ENCODE measurements at places on chromosomes 1 and 21.

GRCh38 chr1:183761871-183762270 lies 43.0 kb upstream of the RGL1 start:
- DNase-seq = no peak

DNA sequence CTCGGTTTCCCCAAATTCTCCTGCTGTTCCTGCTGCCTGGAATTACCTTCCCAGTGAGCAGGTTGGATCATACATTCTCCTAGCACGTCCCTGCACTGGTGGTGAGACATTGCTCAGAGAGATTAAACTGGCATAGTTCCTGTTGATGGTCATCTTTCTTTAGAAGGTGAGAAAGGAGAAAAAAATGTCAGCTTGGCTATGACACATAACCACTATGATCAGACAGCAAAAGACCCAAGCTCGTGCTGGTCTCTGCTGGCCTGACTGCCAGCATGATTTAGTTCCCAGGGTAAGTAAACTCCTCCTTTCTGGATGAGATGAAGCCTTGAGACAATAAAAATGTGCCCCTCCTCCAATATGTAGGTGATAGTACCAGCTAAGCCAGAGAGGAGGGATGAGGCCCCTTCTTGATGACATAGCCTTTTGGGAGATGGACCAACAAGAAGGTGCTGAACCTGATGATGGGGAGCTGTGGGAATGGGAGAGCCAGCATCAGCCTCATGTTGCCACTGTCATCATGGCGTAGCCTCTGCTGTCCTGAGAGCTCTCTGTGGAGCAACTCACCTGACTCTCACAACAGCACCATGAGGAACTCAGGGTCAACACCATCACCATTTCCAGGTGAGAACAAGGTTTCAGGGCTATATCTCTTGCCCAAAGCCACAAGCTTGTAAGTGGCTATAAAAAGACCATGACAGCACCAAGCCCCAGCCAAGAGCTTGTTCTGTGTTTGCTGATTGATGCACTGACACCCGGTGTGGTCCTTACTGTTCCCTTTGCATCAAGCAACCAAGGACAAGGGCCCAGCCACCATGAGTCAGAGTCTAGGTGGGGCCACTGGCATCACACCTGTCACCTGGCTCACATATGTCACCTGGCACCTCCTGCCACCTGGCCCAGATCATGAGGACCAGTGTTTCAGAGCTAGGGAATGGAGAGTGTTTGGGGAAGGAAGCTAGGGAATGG lies 200.0 kb downstream of the MATN1 start:
- DNase-seq = no peak

DNA sequence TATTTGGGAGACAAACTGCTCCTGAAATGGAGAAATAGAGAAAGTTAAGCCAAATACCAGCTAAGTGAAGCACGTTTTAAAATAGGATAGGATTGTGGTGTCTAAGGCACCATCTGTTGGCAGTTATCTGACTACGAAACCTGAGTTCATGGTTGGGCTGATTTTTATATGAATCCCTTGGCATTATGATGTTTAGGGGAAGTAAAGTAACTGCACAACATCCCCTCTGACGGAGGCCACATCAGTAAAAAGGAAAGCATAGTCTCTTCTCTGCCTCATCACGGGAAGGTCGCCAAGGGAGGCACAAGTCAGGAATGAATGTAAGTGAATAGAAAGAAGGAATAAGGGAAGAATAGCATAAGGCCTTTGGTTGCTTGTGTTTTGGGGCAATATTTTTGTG lies 128.0 kb downstream of the PRRX1 start:
- no peak for DNase-seq

DNA sequence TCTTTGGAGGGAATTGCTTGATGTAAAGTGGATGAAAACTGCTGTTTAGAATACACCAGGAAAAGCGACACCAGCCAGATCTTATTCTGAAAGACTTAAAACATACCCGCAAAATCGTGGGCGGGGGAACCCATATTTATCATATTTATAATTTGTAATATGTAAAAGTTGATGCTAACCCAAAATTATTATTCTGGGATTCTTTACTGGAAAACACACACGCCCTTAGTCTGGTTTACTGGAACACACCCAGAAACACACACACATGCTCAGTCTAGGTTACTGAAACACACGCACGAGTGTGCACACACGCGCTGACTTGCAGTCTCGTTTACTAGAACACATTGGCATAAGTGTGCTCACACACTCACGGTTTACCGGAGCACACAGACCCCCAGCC lies 32.5 kb downstream of the ATP5PO start:
- DNase-seq = no peak

GRCh38 chr1:223258751-223259198 lies 105.2 kb downstream of the SUSD4 start:
- peak; percentile 33 for DNase-seq

GRCh38 chr1:52904927-52905698 lies 16.4 kb downstream of the ECHDC2 start:
- DNase-seq = no peak

DNA sequence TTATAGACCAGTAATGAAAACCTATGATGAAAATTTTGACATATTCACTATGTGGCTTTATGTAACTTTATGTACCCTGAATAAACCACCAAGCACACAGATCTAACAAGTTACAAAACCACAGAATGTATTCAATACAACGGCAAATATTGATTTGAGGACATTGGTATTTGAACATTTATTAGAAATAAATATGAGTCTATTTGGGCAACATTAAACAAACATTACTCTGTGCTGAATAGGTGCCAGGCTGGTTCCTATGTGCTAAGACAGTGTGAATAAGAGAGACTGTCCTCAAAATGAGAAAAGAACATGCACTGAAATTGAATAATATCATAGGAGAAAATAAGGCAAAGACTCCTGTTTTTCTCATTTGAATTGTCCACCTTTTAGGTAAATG lies 1341.2 kb downstream of the PLA2G4A start:
- DNase-seq = no peak

GRCh38 chr1:21052034-21052433 lies 124.7 kb downstream of the EIF4G3 start:
- no peak for DNase-seq

- DNase-seq = no peak
These were observed 68.1 kb downstream of the PHTF1 start for GRCh38 chr1:113691184-113691583.

GRCh38 chr1:94669198-94669597 lies 127.6 kb upstream of the F3 start:
- no peak for DNase-seq

- no peak for DNase-seq
These were observed 23.5 kb downstream of the PROK1 start for GRCh38 chr1:110474444-110474843.

DNA sequence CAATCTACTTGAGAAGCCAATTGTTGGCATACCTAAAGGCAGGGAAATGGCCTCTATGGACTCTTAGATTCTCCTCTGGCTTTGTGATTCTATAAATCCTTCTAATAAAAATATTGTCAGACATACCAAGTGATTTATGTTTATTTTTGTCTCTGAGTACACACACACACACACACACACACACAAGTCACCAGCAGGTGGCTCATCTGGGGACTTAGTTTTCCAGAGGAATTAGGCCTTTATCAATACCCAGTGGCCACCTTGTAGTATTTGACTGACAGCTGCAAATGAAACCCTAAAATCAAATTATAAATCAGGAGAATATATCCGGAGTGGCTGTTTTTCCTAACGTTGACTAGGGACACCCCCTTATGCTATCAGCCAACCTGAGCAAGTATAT lies 258.5 kb downstream of the BRINP2 start:
- no peak for DNase-seq

GRCh38 chr21:15343066-15343465 lies 278.3 kb upstream of the NRIP1 start:
- DNase-seq = no peak

- DNase-seq = peak; percentile 74
These were observed 1.6 kb upstream of the ENO1 start for GRCh38 chr1:8879922-8880676.

DNA sequence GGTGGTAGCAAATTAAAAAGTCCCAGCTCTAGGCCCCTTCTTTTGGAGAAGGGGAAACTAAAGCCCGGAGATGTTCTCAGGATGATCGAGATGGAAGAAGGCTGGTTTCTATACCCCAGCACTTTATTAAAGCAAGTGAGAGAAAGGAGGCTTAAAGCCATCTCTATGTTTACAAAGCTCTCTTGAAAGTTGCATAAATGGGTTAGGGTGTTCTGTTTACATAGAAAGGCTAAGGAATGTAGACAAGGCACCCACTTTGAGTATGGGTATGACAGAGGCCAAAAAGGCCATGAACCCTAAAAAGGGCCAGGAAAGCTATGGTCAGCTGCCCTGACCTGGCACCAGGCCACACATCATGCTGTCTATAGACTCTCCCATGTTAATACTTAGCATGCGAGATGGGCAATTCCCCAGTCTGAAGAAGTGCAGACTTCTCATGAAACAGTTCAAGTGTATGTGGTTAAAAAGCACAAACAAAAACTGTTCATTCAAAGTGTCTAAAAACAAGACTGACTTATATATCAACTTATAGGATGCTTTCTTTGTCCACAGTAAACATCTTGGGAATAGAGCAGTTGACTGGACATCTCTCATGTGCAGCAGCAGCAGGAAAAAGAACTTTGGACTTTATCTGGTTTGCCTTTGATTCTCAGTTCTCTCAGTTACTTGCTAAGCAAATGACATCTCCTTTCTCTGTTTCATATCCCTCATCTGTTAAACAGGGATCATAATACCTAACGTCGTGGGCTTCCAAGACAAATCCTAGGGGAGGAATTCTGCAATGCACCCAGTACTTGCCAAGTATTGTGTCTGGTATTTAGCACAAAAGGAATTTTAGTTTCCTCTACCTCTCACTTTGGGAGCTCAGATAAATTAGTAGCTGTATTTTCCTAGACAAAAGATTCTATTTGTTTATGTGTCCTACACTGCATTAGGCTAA lies 521.6 kb downstream of the PLPP3 start:
- no peak for DNase-seq

- no peak for DNase-seq
These were observed 59.8 kb downstream of the MAST2 start for GRCh38 chr1:45863218-45863617.
